ENCODE measurements at places on chromosomes 11 and 22. TPM values are rescaled to one million over a fixed set of nuclear protein-coding genes. Genes with fewer than 3 reads are reported as not detected.

The PMM1 gene
- 63.4 TPM for polyA plus RNA-seq

GRCh38 chr11:65739022-65739421, 18.4 kb upstream of the RNASEH2C start:
- DNase-seq, result no peak

DNA sequence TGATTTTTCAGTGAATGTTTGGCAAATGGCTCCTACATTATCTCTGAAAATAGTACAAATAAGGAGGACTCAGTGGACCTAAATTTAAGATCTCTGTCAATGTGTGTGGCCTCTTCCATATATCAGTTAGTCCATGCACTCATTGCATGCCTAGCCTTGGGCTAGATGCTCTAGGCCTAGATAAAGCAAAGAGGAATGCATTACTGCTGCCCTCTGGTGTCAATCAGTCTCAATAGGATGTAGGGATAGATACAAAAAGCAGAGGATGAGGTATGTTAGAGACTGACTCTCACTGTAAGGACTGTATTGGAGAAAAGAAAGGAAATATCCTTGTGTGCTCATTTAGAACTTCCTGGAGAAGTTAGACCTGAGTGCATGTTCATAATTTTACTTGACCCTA, 42.0 kb downstream of the MS4A2 start:
- DNase-seq, result no peak

DNA sequence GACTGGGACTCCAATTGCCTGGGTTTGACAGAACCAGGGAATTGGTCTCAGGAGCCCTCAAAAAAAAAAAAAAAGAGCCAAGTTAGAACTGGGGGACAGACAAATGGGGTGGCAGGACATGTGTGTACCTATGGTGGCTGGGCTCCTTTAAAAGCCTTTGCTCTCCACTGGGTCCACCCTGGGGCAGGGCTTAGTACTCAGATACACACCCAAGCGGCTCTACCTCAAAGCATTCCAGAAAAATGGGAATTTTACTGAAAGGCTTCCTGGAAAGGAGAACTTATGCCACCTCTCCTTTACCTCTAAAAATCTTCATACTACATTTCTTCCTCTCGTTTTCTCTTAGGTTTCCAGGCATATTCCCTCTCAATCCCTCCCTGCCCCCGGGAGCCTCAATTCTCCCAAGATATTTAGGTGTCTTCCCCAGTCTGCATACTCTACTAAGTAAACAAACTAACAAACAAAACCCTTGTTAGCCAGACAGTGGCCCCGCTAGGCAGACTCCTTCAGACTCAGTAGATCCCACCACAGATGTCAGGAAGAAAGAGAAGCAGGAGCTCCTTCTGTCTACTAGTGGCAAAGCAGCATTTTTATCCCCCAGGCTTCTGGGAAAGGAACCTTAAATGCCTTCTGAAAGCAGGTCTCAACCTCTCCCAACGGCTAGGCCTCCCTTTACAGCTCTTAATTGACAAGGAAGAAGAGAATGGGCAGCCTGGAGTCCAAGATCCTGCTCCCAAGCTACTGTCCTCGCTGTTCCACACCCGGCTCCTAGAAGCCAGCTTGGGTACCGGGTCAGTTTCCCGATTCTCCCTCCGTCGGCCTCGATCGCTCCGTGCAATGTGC, 653 bp downstream of the PCSK7 start:
- DNase-seq, result no peak

- DNase-seq, result no peak
Observed at GRCh38 chr11:121389651-121390050, 62.5 kb upstream of the SORL1 start.

The KIF18A gene
- 5.1 TPM for polyA plus RNA-seq

The OR10D3 gene
- not detected for polyA plus RNA-seq

The BACE1-AS gene
- polyA plus RNA-seq, result 2.9 TPM

- DNase-seq, result no peak
Observed at GRCh38 chr11:90757849-90758494, 535.1 kb upstream of the CHORDC1 start.

The MRGPRX3 gene
- 0.76 TPM for polyA plus RNA-seq

All from foreskin keratinocyte (primary cell).